ENCODE measurements at places on chromosomes 7 and 10.

- DNase-seq = no peak
Observed at GRCh38 chr10:127556916-127557315, 7.8 kb downstream of the NPS start.

GRCh38 chr10:102122450-102122849 lies 2.3 kb upstream of the LDB1 start:
- no peak for DNase-seq

- no peak for DNase-seq
Observed at GRCh38 chr10:35567951-35568350, 37.2 kb upstream of the GJD4 start.

GRCh38 chr10:62511656-62512055 lies 137.5 kb downstream of the ZNF365 start:
- no peak for DNase-seq

DNA sequence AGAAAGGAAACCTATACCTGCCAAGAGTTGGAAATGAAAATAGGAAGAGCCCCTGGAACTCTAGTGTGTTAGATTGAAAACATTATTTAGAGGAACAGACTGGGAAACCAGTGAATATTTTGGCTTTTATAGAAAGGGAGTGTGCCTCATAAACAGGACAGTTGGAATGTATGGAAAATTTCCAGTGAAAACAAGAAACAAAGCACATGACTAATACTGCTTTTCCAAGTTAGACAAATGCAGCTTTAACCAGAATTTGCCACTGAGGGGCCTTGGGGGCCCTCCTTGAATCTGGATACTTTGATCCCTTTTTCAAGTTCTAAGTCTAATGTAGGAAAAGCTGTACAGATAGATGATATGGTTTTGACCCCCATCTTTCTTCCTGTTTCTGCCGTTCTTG lies 21.2 kb downstream of the ITGB8 start:
- no peak for DNase-seq

DNA sequence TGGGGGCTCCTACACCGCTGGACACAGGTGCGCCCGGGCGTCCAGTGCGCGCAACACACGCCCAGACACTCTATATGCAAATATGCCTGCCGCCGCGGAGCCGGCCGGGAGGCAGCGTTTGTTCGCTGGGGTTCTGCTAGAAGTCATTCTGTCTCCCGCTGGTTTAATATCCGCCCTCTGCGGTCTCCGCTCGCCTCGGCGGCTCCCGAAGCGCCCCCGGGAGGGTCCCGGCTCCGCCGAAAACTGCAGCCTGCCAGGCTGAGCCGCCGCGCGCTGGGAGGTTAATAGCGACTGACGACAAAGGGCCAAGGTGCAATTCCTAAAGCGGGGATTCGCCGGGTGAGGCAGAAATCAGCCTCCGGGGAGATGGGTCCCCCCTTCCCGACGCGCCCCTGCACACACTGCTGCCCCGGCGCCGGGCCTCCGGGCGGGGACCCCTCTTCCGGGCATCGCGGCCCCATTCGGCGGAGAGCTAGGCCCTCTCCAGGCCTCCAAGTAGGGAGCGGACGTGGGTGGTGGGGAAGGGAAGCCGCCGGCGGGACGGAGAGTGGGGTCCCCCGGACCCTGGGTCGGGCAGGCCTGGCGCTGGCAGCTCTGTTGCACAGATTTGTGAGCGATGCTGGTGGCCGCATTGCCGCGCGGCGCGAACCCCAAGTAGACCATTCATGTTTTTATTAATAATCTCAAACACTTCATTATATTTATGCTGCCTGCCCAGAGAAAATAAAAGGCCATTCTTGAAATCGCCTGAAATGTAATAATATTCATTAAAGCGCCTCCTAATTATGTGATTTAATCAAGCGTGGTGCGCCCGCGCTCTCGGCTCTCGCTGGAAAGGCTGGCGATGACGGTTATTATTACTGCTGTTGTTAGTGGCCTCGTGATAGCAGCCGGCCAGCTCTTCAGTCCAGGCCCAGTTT lies 9.1 kb downstream of the EN2 start:
- DNase-seq = peak; percentile 53

DNA sequence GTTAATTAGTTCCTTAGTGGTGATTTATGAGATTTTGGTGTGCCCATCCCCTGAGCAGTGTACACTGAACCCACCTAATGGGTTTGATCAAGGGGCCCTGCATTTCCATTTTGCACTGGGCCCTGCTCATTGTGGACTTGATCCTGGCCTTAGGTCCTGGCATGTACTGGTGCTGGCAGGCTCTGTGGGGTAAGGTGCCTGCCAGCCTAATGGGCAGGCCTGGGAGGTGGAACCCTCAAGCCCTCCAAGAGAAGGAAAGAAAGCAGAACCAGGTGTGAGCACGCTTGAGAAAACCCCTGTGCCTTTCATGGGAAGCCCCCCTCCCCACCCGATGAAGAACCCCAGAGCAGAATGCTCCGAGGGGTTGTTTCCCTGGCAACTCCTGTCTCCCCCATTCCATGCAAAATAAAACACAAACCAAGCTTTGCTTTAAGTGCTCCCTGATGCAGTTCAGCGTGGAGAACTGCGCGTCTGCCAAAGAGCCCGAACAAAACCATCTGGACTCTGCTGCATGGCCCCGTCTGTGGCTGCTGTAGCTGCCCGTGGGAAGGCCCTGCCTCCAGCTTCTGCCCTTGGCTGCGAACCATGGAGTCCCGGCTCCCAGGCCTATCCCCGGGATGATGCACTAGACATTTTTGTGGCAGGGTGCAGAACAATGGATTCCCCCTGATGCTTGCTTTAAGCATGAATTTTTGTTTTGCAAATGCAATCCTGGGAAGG lies 123.3 kb downstream of the PRPF18 start:
- no peak for DNase-seq

DNA sequence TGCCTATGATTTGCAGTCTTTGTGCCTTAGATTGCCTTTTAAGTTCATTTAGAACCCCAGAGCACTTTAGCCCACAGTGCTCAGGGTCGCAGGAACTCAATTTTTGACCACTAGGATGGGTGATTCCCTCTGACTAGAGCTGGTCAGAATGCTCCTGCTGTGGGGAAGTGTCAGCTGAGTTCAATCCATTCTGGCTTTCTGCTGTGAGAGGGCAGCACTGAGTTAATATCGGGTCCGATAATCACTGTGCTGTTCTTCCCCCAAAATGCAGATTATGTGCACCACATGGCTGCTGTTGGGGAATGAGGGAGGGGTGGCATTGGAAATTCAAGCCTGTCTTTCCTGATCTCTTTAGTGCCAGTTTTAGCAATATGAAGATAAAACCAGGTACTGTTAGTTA lies 886.4 kb downstream of the DNAJB9 start:
- DNase-seq = no peak

GRCh38 chr10:132624061-132624846 lies 86.7 kb downstream of the INPP5A start:
- DNase-seq = no peak

DNA sequence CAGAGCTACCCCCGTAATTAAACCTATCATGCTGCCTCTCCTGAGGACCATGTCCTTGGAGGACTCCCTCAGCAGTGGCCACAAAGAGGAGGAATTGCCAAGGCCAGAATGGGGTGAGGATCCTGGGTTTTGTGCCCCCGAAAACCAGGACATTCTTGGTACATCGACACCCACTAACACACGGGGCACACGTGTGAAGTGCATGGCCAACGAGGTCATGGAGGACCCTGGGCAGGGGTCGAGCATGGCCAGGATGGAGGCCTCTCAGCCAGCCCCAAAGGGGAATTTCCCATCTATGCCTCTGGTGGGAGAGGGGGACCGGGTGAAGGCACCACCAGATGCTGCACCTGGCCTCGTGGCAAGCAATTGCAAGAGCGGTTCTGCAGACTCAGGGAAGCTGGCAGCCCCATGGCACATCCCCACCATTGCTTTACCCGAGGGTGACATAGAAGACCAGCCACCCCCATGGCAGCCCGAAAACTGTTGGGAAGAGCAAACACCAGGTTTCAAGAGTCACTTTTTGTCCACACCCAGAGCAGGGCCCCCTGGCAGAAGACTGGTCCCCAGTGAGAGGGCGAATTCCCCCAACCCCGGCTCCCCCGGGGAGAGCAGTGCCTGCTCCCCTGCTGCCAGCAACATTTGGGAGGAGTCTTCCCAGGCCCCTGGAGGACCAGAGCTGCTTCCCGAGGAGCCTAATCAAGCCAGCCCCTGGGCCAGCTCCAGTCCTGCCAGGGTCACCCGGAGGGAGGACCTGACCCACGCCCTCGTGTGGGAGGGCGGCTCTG lies 26.4 kb downstream of the C10orf71 start:
- no peak for DNase-seq

DNA sequence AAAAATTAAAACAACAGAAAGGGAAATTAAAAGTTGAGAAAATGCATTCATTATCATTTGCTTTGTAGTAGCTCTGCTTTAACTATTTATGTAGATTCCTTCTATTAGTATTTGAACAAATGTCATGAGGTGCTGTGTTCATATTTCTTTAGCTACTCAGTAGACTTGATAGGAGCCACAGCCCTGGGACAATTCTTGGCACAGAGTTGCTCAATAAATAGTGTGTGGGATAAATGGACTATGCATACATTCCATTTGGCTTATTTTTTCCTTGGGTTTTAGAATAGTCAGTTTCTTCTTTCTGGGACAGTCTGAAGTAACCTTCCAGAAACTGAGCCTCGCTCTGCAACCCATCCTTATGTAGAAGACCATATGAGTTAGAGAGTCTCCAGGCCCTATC lies 13.4 kb downstream of the RPP30 start:
- no peak for DNase-seq

GRCh38 chr10:31030260-31030659 lies 1.4 kb downstream of the ZNF438 start:
- no peak for DNase-seq

- no peak for DNase-seq
Observed at GRCh38 chr10:78817361-78817760, 251.4 kb upstream of the ZMIZ1 start.

GRCh38 chr7:80722616-80723195 lies 84.3 kb downstream of the CD36 start:
- no peak for DNase-seq

DNA sequence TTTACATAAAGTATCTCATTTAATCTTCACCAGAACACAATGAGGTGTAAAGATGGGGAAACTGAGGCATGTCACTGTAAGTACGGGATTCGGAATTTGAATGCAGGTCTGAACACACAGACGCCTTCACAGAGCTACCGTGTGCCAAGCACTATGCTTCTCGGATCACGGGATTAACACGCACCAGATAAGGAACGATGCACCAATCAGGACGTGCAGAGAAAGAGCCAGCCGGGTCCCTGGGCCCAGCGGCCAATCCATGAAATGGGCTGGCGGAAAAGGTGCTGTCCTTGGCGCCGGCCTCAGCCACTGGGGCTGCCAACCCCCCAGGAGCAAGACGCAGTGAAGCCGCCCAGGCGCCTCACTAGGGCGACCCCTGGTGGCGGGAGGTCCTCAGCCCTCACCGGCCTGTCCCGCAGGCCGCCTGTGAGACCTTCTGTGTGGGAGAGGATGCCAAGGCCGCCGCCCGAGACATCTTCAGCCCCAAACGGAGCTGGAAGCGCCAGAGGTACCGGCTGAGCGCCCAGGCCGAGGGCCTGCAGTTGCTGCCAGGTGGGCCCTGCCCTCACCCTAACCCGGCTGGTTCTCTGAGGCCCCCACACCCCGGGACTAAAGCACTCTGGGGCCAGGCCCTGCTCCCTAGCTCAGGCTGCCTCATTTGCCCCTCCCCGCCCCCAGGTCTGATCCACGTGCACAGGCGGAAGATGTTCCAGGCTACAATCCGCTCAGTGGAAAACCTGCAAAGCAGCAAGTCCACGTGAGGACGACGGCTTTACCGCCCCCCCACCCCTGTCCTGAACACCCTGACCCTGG lies 15.6 kb downstream of the ATG9B start:
- DNase-seq = peak; percentile 92

DNA sequence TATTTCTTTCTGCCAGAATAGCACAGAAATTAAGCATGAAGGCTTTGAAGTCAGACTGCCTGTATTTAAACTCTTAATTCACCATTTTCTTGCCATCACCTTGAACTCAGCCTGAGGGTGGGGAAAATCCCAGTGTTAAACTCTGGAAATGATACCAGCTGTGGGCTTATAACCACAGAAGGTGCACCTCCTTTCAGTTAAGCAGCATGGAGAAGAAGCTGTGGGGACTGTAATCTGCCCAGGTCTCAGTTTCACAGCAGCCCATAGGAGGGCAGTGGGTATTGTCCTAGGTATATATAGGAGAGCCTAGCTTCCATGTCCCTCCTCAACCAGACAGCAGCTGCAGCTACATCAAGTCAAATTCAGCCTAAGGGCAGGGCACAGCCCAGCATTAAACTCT lies 241.6 kb downstream of the HPSE2 start:
- DNase-seq = no peak

DNA sequence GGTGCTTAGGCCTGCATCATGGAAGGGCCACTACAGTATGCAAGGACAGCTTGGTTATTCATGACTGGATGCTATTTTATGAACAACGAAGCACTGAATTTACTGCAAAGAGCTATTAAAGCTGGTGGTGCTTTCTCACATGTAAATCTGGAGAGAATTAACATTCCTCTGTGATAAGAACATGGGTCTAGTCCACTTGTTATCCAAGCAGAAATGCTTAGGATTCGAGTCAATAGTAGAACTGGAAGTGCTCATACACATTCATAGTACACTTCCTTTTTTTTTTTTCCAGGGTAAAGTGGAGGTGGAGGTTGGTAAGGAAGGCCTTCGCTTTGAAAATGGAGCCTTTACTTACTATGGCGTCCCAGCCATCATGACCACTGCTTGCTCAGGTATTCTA lies 35.0 kb downstream of the CNNM1 start:
- DNase-seq = no peak

DNA sequence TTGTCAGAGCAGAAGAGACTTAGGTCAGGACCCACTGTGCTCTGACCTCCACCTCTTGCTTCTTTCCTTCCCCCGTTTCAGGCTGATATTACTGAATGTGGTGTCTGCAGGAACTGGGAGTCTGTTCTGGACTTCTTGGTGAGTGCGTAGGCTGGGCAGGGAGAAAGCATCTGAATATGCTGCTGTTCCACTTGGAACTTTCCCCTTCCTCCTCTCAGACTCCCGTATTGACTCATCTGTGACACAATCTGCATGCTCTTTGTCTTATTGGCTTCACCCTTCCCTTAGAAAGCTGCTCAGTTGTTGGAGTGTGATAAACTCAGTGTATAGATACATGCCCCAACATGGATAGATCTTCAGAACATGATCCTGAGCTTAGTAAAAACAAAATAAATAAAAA lies 137.6 kb upstream of the HABP2 start:
- DNase-seq = no peak
